AG04449 (cell line): ENCODE measurements at places on chromosomes 3 and 15.

DNA sequence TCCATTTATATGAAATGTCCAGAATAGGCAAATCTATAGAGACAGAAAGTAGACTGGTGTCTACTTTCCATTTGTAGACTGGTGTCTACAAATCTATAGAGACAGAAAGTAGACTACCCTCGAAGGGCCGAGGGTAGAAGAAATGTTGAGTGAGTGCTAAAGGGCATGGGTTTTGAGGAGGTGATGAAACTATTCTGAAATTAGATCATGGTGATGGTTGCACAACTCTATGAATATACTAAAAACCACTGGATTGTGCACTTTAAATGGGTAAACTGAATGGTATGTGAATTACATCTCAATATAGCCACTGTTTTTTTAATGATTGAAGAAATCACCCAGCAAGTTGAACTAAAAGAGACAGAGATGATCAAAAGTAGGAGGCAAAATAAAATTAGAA lies 27.9 kb downstream of the TP53BP1 start:
- peak; percentile 62 for DNase-seq

DNA sequence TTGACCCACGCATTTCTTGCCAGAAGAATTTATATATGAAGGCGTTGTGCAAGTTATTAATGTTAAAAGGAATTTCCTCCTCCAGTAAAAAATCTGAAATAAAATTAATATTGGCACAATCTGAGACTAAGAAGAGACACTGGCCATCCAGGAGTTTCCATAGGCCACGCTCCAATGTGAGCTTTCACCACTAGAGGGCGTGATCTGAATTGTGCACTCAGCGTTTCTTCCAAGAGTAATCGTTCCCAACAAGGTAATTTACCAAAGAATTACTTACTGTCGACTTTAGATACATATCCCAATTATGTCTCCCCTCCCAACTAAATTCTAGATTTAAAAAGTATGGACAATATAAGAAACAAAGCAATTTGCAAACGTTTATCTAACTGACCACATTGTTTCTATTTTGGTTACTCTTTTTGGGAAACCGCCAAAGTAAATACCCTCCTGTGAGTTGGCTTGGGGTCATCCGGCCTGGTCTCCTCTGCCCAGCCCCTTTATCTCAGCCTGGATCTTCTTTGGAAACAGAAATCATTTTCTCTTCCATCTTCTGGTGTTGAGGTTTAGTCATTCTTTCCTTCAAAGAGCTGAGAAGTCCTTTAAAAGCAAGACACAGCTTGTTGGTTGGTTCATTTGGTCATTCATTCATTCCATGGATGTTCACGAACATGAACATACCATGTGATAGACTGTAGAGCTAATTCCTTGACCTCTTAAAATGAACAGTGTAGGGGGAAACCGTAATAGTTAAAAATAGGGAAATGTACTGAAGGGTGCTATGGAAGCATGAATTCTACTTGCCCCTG lies 26.2 kb downstream of the POLR2M start:
- DNase-seq: no peak

DNA sequence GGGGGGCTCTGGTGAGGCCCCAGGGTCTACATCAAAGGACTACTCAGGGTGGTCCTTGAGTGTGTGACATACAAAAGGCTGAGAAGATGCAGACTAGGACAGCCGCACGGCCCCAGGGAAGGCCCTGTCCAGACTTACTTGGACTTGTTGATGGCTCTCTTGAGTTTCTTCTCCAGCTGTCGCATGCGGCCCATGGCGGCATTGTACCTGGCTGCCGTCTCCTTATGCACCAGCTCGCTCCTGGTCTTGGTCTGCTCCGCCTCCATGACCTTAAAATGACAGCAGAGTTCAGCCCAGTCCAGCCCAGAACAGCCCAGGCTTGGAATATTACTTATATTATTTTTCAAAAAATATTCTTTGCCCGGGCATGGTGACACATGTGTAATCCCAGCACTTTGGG lies 56.0 kb downstream of the CAPN7 start:
- DNase-seq: no peak

GRCh38 chr15:98815207-98815606 lies 166.9 kb downstream of the IGF1R start:
- no peak for DNase-seq

DNA sequence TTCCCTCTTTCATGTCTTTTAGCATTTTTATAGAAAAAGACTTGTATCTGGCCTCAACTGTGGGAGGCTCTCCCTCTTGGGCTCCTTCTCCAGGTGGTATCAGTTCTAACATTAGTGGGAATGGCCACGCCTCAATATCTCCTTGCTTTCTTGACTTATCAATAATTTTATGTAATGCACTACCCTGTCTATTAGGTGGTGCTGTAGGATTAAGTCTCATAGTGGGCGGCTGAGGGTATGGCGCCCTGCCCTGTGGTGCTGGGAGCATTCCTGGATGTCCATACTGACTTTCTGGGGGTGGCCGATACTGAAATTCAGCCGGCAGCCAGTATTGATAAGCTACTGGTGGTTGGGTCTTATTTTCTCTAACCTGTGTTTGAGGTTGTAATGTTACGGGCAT lies 8.7 kb upstream of the RPUSD3 start:
- DNase-seq: no peak

- no peak for DNase-seq
Observed at GRCh38 chr15:41979493-41980266, 7.3 kb upstream of the EHD4 start.

- DNase-seq: no peak
Observed at GRCh38 chr3:194340757-194341400, 10.2 kb downstream of the CPN2 start.

DNA sequence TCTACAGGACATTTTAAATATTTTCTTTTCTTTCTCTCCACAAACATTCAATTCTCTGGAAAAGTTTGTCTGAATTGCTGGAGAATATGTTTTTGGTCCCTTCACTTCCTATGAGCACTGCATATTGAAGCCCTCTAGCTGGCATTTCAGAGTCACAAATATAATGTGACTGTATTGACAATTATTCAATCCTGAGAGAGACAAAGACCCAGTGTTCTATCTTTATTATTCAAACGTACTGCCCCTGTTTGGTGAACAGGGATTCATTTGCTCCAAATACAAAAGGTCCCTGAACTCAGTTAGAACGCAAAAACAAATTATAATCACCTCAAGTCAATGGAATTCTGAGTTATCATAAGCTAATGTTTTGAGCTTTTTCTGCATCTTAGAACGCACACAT lies 173.1 kb upstream of the CDIN1 start:
- DNase-seq: no peak

DNA sequence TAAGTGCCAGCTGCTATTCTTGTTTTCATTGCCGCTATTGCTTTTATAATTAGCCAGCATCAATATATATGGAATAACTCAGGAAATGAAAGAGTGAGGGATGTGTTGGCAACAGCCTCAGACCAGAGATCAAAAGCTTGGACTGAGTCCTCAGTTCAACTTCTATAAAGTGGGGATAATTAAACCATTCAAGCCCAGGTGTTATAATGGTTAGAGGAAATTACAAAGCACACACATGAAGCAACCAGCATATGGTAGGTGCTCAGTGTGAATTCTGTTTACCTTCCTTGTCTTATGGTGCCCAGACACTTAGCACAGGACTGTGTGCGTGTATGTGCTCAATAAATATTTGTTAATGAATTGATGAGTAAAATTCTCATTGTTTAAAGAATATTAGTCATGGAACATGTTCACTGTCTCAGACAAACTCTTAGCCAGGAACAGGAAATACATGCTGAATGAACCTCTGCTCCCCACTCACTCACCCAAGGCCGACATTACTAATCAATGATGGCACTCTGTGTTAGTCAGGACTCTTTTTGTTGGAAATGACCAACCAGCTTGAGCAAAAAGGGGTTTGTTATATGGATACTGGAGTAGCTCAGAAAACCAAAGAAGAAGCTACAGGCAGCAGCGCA lies 16.7 kb upstream of the CCDC174 start:
- DNase-seq: no peak

- no peak for DNase-seq
Observed at GRCh38 chr3:128007033-128007424, 45.2 kb upstream of the SEC61A1 start.

DNA sequence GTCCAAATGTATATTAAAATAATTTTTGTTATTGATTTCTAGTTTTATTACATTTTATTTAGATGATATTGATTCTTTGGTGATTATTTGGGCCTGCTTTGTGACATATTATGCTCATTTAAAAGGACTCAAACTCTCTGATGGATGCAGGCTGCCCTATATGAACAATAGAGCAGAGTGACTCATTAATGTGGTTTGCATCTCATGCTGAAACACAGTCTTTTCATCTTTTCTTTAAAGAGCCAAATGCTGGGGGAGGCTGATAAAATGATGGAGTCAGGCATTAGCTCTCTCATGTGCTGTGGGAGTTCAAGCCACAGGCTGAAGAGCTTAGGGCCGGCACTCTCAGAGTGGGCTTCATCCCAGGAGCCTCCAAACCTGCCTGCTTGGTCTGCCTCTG lies 7.2 kb downstream of the PLA1A start:
- no peak for DNase-seq

DNA sequence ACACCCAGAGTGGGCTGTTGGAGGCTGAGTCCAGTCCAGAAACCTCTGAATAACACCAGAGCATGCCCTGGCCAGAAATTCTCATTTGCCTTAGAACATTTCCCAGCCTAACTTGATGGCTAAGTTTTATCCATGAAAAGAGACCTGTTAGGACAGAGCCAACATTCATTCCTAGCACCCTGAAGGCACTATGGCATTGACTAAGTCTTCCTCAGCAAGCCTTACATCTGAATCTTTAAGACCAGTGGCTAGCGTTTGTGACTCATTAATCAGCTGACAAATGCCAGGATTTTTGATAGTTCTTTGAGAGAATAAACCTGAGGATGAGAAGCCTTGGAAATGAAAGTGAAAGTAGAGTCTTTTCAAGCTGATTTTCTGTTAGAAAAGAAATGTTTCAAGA lies 1087.1 kb upstream of the ALCAM start:
- DNase-seq: peak; percentile 28
